ENCODE measurements at places on chromosomes 1 and 21. TPM values are rescaled to one million over a fixed set of nuclear protein-coding genes. Genes with fewer than 3 reads are reported as not detected.

The TSTD1 gene
- total RNA-seq, result 52.6 TPM

The CSMD2 gene
- total RNA-seq, result 0.09 TPM

The DTL gene
- not detected for total RNA-seq

The TBX19 gene
- total RNA-seq, result 0.12 TPM

The KIAA1614 gene
- total RNA-seq, result 3.3 TPM

The ASCL5 gene
- total RNA-seq, result not detected

The BEND5 gene
- total RNA-seq, result 1.1 TPM

All from gastrocnemius medialis (tissue), 4 donors.